IMR-90 (cell line): ENCODE measurements at places on chromosomes 12 and 14. TPM values are rescaled to one million over a fixed set of nuclear protein-coding genes. Genes with fewer than 3 reads are reported as not detected.

LRRK2 gene
- total RNA-seq = 0.54 and 1.1 TPM in 2 replicates

AJUBA gene
- 57.2 and 67.6 TPM in 2 replicates for total RNA-seq

GPRC5D gene
- not detected in 2 replicates for total RNA-seq

PLD4 gene
- not detected in 2 replicates for total RNA-seq

VPS37B gene
- 8.6 and 13.9 TPM in 2 replicates for total RNA-seq

CLBA1 gene
- total RNA-seq = 2.2 and 2.7 TPM in 2 replicates

B4GALNT3 gene
- not detected in 2 replicates for total RNA-seq

SENP1 gene
- 22.5 and 25.3 TPM in 2 replicates for total RNA-seq

PRB2 gene
- total RNA-seq = not detected in 2 replicates

BRF1 gene
- 12.4 and 13.3 TPM in 2 replicates for total RNA-seq

LRCOL1 gene
- 0.28 TPM in 1 of 2 replicates, not detected in the other for total RNA-seq

FGD4 gene
- 8.8 and 10.3 TPM in 2 replicates for total RNA-seq

HNF1A gene
- under 0.01 TPM in 1 of 2 replicates, not detected in the other for total RNA-seq

FAR2 gene
- total RNA-seq = 1.1 and 2.0 TPM in 2 replicates

BBOF1 gene
- total RNA-seq = 1.6 and 1.7 TPM in 2 replicates

PTGR2 gene
- total RNA-seq = 1.3 and 2.8 TPM in 2 replicates

MOK gene
- 16.8 and 24.4 TPM in 2 replicates for total RNA-seq

AKAP3 gene
- 0.54 and 0.56 TPM in 2 replicates for total RNA-seq

INHBE gene
- 0.56 and 0.90 TPM in 2 replicates for total RNA-seq

SLC5A8 gene
- total RNA-seq = not detected in 2 replicates

C12orf50 gene
- not detected in 2 replicates for total RNA-seq

PRKD1 gene
- total RNA-seq = 12.8 and 12.9 TPM in 2 replicates

TAS2R7 gene
- not detected in 2 replicates for total RNA-seq

EDDM3A gene
- not detected in 2 replicates for total RNA-seq

C12orf60 gene
- 1.1 TPM in 2 replicates for total RNA-seq

TRIAP1 gene
- total RNA-seq = 19.2 and 45.5 TPM in 2 replicates

POTEG gene
- total RNA-seq = not detected in 2 replicates

RIMKLB gene
- total RNA-seq = 18.8 and 23.1 TPM in 2 replicates
